ENCODE measurements at places on chromosomes 2 and 18.

- DNase-seq: no peak
Measured at GRCh38 chr2:112187805-112188596, 49.8 kb downstream of the FBLN7 start.

DNA sequence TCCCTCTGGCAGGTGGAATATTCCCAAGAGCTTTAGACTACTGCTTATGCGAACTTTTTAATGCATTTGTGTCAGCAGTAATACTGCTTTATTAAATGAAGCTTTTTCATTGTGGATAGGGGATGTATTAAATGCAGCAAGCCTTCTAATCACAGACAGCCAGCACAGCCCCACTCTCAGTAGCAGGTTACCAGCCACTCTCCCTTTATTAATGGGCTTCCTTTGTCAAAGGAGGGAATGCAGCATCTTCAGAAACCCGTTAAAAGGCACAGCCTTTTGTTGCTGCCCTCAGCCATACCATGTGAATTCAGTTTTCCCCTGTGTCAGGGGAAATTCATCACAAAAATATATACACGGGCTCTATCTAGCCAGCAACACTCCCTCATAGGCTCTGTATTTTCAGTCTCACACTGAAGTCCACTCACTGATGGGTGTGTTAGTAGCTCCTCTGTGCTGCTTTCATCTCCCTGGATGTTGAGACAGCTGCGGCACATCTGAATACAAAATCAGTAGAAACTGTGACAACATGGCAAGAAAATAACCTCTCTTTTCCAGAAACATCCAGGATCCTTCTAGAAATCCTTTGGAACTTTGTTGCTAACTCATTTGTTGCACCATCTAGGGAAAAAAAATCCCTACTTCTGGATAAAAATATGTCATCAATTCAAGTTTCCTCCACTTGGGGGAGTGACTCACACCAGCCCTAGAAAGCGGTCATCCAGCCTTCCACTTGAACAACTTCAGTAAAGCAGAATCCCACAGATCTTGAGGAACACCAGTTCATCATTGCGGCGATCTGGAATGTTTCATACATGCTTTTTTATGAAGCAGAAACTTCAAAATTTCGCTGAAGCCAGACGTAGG is 48.4 kb downstream of the LRRTM1 start:
- DNase-seq: peak; percentile 34

DNA sequence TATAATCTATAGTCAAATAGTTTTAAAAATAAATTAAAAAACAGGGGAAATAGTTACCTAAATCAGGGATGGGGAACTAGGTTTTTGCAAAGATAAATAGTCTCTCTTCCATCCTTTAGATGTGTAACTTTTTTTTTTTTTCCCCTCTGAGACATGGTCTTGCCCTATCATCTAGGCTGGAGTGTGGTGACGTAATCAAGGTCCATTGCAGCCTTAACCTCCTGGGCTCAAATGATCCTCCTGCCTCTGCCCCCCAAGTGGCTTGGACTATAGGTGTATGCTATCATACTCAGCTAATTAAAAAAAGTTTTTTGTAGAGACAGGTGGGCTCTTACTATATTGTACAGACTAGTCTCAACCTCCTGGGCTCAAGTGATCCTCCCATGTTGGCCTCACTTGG is 316.5 kb downstream of the CCDC85A start:
- no peak for DNase-seq

GRCh38 chr2:67008155-67008554 is 389.0 kb upstream of the ETAA1 start:
- DNase-seq: no peak

DNA sequence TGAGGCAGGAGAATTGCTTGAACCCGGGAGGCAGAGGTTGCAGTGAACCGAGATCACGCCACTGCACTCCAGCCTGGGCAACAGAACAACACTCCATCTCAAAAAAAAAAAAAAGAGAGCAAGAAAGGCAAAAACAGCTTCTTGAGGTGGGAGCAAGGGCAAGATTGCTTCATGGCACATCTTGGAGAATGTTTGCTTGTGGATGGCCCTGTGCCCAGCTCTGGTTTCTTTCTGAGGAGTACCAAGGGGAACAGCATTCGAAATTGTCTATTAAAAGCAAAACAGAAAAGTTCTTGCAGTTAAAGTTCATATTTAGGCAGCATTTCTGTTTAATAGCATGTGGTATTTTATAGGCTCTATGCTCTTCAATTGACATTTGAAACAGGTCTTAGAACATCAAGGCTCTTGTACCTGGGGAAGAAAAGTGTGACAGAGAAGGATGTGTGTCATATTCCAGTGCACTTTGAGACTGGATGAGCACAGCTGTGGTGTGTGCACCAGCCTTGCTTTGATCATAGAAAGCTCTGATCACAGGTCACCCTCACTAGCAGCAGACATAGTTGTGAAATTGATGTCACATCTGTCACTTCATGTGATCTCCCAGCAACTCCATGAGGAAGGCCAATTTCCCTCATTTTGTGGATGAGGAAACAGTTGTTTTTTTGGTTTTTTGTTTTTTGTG is 154.3 kb downstream of the UXS1 start:
- DNase-seq: no peak

Data from HEK293T (cell line).